ENCODE measurements at places on chromosomes 12 and 14.

DNA sequence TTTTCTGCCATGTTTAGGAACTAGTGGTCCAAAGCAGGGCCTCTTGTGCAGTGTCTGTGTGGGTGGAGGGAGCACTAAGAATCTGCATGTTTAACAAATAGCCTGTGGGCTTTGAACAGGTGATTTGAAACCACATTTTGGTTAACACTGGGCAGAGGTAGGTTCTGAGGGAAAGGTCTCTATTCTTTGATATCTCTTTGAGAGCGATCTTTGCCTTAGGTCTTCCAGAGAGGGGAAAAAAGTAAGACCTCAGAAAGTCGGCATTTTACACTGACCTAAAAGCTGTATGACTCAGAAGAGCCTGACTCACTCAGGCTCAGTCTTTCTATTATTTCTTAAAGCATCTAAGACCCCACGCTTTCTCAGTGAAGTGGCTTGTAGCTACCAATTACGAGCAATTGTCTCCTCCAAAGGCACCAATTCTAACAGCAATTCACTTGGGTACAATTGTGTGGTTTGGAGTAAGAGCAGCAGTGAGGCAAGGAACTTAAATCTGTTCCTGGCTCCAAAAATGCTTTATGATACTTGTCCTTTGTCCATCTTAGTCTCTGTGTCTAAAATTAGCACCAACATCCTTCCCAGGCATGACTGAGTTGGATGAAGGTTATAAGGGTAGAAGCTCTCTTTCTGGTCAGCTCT lies 8.8 kb downstream of the EIF2B2 start:
- no peak for DNase-seq

DNA sequence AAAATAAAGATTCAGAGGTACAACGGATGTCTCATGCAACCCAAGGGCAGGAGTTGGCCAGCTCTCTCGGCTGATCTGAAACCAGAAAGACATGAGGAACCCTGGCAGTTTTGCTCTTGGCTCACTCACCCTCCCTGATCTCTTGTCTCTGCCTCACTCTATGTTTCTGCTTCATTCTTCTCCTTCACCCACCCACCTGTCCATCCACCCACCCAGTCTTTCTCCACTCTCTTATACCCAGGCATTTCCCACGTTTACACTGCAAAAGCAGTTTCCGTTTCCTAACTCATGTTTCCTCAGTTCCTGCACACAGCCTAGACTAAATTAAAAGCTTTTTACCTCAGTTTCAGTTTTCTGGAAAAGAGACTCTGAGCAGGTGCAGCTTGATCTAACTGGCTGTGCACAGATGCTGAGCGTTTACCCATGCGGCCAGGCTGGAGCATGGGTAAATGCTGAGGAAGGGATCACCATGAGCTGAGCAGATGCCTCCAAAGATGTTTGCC lies 157.6 kb downstream of the PRKCH start:
- no peak for DNase-seq

DNA sequence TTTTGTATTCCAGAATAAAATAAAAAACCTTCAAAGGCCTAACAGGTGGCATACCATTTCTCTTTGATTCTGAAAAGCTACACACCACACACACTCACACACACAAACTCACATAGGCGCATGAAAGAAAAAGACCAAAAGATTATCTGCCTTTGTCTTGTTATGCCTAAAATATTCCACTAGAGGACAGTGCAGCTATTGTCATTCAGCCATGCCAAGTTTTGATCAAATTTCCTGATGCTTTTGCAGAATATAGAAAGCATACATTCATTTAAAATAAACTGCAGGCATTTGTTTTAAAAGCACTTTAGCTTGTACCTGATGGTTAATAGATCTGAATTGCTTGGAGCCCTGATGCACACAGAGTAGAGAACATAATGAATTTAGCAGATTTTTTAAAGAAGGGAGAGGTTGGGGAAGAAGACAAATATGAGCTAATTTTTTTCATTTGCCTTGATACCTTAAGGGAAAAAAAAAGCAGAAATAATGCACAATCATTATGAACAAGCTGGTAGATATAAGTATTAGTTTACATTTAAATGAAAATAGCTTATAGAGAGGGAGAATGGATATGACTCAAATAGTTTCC lies 1766.9 kb upstream of the SEL1L start:
- no peak for DNase-seq

GRCh38 chr12:108634341-108634751 lies 652 bp upstream of the SELPLG start:
- no peak for DNase-seq

GRCh38 chr12:131901431-131902331 lies 7.3 kb downstream of the ULK1 start:
- no peak for DNase-seq

DNA sequence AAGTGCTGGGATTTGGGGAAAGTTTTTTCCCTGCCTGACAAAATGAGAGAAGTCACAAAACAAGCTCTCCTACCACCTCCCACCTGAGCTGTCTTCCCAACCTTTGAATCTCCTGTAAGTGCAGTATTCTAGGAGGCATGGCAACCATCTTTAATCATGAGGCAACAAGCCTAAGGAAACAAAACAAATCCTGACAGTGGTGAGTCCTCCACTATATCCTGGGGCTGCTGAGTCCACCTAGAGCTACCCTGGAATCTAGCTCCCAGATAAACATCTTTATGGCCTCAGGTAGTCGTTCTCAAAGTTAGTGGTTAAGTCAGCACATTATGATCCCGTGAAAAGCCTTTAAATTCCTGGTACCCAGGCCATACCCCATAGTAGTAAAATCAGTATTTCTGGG lies 22.3 kb upstream of the ACTN1 start:
- DNase-seq, result no peak

- no peak for DNase-seq
Observed at GRCh38 chr14:88245321-88245720, 77.7 kb downstream of the KCNK10 start.

- DNase-seq, result peak; percentile 51
Observed at GRCh38 chr14:99327458-99328250, 55.7 kb upstream of the BCL11B start.

- DNase-seq, result no peak
Observed at GRCh38 chr12:113318900-113319628, 15.8 kb downstream of the SLC8B1 start.

GRCh38 chr12:1705774-1706631 lies 15.1 kb downstream of the ADIPOR2 start:
- DNase-seq, result no peak

DNA sequence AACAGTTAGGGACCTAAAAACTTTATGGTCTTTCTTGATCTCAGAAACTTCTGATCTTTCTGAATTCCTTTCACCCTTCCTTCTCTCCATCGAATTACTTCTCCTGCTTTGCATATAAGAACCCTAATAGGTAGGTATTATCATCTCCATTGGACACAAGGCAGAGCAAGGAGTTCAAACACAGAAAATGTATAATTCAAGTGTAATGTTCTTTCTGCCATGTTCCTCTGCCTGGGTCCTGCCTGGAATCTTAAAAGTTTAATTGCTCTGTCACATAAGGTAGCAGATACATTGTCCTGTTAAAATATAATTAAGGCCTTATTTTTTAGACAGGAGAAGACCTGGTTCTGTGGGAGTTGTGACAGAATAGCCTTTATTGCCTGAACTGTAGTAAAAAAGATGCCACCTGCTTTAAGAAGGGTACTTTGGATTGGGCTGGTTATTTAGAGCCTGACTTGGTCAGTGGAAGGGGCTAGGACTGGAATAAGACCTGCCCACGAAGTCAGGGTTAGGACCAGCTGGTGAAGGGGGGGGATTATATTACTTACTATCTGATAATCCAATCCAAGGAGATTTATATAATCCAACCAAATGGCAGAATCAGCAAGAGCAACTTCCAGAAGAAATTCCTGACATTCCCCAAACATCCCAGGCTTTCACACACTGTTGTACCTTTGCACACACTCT lies 10.4 kb downstream of the G2E3 start:
- no peak for DNase-seq

DNA sequence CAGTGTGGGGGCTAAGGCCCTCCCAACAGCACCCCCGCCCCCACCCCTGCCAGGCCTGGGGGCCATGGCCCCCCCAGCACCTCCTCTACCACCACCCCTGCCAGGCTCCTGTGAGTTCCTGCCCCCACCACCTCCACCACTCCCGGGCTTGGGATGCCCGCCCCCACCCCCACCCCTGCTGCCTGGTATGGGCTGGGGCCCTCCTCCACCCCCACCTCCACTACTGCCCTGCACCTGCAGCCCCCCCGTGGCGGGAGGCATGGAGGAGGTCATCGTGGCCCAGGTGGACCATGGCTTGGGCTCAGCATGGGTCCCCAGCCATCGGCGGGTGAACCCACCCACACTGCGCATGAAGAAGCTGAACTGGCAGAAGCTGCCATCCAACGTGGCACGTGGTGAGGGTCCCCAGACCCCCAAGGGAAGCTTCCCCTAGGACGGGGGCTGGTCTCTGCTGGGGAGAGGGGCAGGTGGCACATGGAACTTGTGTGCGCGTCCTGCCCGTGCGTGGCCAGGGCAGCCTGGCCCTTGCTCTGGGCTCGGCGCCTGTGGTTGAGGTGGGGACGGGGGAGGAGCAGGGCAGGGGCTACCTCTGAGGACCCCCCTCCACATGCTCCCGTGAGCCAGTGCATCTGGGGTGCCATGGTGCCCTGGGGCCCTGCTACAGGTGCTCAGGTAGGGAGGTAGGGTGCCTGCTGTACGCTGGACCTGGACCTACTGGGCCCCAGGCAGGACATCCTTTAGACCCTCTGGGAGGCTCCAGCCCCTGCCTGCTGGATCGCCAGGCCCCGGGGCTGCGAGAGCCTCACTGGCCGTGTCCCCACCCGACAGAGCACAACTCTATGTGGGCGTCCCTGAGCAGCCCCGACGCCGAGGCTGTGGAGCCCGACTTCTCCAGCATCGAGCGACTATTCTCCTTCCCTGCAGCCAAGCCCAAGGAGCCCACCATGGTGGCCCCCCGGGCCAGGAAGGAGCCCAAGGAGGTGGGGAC lies 16.1 kb upstream of the ADSS1 start:
- no peak for DNase-seq

- DNase-seq, result peak; percentile 11
Observed at GRCh38 chr14:100748403-100748802, 21.7 kb downstream of the DLK1 start.

DNA sequence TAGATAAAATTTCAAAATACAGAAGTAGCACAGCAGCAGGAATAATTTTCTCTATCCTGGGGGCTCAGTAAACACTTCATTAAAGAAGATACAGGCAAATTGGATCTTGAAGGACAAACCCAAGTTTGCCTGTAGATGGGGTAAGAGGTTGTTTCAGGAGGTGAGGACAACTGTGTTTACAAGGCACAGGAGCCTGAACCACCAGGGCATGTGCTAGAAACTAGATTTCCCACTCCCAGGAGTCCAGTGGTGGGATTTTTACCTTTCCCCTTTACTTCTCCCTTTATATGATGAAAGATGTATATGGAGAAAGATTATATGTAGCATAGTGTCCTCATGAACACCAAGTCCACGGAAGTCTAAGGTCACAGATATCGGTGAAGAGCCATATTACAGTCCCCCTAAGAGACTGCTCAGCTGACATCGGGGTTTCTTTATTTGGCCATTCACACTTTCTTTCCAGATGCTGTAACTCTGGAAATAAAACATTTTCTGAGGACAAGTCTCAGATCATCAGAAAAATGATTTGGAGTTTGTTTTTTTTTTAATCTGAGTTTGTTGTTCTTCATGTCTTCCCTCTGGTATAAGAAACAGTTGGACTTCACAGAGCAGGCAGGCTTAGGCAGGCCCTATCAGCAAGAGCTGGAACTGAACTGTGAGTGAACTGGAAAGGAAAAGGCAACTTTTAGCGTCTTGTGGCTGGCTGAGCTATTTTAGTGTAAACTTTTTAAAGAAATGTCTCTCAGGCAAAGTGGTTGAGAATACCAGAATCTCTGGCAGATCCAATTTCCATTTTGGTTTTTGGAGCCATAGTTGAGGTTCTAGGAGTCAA lies 8.0 kb upstream of the EVL start:
- no peak for DNase-seq

DNA sequence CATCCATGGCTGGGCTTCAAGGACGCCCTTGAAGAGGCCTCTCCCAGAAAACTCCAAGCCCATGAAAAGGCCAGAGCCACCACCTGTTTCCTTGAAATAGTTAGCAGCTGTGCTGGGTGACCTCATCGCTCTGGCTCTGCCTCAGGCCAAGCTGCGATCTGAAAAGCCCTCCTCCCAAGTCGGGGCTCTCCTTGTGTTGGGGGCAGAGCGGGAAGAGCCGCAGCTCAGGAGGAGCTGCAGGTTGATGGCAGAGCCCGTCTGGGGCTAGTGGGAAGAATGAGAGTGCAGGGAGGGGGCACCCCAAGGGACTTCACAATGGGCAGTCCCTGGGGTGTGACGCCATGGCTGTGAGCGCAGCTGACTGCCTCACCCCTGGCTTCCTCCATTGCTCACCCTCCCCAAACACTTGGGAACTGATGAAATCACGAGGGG lies 50.0 kb upstream of the STON2 start:
- peak; percentile 56 for DNase-seq

- DNase-seq, result no peak
Observed at GRCh38 chr14:98984719-98985041, 287.3 kb downstream of the BCL11B start.

DNA sequence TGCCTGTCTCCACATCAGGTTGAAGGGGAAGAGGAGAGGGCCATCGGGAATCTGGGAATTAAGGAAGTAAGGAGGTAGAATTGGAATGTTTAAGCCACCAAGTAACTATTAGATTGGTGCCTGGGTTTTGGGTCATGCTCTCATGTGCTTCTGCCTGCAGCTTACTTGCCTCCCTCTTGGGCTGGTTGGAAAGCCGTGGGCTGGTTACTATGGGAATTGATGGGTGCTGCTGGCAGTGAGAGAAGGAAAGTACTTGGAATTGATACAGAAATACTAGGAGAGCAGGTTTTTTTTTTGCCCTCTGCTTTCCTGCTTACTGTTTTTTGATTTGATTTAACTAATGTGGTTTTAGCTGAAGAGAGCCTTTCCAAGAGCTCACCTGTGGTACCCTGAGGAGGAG lies 493.5 kb upstream of the RGS6 start:
- no peak for DNase-seq

DNA sequence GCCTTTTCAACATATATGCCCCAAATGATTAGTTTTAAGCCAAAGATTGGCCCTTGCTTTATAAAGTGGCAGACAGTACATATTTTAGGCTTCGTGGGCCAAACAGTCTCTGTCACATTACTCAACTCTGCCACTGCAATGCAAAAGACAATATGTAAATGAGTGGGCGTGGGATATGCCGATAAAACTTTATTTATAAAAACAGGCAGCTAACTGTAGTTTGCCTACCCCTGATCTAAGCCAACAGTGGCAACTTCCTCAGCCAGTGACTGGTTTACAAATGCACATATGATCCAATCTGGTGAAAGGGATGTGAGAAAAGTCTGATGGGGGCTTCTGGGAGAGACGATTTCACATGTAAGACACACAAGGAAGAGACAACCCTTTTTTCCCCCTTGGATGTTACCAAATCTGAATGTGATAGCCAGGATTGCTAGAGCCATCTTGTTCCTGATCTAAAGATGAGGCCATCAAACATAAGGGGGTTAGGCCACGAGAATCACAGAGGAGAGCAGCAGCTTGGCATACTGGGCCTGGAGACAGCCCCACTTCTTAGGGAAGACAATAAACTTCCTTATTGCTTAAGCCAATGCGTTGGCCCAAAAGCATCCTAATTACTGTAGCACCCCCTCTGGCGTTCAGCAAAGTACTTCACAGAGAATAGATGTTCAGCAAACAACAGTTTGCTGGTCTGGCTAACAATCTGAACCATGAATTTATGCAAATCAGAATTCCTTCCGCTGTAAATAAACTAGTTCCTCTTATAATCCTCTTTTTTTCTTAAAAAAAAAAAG lies 75.2 kb upstream of the TMCC3 start:
- no peak for DNase-seq
